Hypothalamus (tissue), 51 donors: ENCODE measurements at places on chromosomes 7 and 10.

GRCh38 chr7:69681181-69681580, 82.9 kb downstream of the AUTS2 start:
- no peak for DNase-seq

GRCh38 chr7:130084037-130084875, 13.9 kb downstream of the KLHDC10 start:
- no peak for DNase-seq

DNA sequence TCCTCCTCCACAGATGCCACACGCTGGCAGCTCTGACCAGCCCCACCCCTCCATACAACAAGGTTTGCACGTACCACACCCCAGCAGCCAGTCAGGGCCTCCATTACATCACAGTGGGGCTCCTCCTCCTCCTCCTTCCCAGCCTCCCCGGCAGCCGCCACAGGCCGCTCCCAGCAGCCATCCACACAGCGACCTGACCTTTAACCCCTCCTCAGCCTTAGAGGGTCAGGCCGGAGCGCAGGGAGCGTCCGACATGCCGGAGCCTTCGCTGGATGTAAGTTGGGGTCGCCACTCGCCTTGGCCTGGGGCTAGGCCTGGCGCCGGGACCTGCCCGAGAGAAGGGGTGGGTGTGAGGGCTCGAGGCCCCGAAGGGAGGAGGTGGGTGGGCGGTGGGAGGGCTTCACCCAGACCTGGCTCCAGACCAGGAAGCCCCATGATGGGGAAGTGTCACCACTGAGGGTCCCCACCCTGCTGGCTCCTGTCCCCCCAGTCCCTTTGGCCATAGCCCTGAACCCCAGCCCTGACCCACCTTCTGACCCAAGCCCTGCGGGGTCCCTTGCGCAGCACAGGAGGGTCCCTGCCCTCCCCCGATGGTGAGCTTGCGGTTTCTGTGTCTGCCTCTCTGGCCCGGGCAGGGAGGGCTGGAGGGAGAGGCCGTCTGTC, 36.2 kb upstream of the PPIF start:
- DNase-seq = no peak

DNA sequence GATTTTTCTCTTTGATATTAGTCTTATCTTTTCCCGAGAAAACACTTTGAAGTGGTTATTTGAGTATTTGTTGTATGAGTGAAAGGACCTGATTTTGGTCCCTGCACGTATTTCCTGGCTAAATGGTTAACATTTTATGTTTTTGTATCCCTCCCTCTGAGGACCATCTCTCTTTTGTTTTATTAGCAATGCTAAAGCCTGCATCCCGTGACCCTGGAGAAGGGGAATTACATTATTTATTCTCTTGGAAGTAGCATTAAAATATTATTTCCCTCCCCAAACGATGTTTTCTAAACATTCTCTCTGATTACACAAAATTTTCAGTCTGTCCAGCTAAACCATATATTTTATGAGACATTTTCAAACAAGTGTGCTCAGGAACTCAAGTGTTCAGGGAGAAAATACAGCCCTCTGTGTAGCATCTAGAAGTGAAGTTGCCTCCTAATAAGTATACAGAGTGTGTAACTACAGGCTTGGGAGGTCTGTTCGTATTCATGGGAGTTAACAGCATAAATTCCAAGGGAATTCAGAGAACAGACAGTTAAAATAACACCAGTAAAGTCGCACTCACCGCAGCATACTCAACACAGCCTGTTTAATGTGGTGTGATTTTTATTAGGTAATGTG, 163.8 kb upstream of the NPVF start:
- no peak for DNase-seq

GRCh38 chr10:78366663-78367411, 333.2 kb downstream of the RPS24 start:
- DNase-seq = no peak

DNA sequence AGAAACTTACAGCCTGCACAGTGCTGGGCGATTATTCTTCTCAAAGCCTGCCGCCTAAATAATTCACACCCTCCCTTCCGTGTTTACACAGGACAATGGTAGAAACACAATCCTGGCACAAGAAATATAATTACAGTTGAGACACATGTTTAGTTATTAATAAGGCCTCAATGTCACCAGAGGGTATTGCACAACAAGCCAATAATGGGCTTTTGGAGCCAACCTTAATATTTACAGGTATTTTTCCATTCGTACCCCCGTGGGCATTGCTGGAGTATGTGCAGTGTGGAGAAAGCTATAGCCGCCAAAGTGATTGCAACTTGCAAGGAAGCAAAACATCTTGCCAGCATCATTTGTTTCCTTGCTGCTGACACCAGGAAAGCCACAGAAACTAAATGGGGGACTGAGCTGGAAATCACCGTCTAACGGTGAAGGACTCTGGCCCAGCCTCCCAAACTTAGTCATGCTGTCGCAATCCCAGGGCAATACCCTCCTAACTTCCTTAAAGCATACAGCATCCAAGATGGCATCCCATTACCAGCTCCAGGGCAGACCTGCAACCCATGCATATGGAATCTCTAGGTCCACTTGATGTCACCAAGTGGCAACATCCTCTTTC, 8.6 kb downstream of the CALN1 start:
- DNase-seq = no peak

- no peak for DNase-seq
These were observed 86.7 kb upstream of the ZNF716 start for GRCh38 chr7:57363321-57363720.

DNA sequence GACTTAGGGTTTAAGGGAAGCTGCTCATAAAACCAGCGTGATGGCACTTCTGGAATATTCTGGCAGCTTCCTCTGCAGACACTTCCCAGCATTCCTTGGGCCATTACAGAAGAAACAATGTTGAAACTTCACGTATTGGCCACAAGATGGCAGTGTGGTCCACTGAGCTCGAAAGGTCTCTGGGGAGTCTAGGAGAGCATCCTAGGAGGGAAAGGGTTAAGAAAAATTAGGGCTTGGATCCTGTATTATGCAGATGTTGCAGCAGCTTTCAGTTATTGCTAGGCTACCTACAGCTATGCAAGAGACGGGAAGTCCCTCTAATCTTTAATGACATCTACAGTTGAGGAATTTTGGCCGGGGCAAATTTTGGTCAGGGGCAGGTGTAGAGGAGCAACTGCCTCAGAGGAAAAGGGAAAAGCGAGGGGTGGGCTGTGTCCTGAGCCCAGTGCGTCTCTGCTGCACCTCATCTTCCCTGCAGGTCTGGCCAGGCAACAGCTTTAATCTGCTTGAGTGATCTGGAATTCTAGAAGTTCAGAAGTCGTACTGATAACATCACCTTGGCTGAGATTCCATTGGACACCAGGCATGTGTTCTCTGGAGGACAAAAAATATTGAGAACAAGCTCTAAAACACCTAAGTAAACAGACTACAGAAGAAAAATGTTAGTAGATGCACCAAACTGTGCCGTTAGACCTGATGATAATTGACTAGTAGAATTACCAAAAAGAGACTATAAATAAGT, 220.8 kb upstream of the PRSS58 start:
- DNase-seq = peak; percentile 14

DNA sequence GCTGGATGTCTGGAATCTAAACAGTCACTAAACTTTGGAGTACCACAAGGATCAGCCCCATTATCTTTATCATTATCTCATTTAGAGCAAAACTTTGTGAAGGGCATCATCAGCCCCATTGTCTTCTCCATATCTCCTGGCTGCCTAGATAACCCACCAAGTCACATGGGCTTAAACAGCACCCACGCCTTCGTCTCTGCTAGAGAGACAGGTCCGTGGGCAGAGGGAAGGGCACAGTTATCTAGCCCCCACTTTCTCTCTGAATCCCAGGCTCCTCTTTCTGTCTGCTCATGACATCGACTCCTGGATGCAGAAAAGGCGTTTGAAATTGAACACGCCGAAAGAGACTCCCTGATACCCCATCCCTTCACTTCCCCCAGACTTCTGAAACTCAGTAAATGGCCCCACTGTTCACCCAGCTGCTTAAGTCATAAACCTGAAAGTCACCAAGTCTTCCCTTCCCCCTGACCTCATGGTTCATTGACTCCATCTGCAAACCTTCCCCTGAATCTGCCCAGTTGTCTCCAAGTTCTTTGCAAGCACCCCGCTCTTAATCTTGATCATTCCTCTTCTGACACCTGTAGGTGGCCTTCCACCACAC, 20.9 kb upstream of the PARD3 start:
- DNase-seq = no peak

DNA sequence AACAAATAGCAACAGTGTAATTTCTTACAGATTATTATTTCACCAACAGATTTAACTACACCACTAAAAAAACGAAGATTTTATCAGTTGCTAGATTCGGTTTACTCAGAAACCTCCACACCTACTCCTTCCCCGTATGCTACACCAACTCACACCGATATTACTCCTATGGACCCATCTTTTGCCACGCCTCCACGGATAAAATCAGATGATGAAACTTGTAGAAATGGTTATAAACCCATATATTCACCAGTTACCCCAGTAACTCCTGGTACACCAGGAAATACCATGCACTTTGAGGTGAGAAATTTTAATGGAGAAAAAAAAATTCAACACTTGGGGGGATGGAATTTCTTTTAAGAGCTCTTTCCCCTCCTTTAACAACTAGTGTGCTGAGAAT, 92.5 kb downstream of the KMT2E start:
- DNase-seq = no peak

GRCh38 chr7:1758028-1758858, 88.2 kb downstream of the ELFN1 start:
- DNase-seq = no peak

DNA sequence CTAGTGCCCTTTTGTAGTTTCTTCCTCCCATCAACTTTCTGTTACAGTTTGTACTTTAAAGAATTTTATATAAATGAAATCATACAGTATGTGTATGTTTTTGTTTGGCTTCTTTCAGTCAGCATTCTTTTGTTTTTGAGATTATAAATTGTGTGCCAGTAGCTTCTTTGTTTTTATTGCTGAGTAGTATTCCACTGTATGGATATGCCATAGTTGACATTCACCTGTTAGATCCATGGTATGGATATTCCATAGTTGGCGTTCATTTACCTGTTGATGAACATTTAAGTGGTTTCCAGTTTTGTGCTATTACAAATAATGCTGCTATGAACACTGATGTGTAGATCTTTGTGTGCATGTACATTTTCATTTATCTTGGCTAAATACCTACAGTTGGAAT, 70.8 kb upstream of the SYPL1 start:
- no peak for DNase-seq

GRCh38 chr10:99484626-99485581, 47.8 kb upstream of the NKX2-3 start:
- DNase-seq = no peak

GRCh38 chr10:116598329-116598728, 7.6 kb downstream of the PNLIPRP1 start:
- no peak for DNase-seq

- no peak for DNase-seq
These were observed 12.0 kb upstream of the ZNF800 start for GRCh38 chr7:127404286-127405072.

- DNase-seq = peak; percentile 3
These were observed 284.3 kb downstream of the SORCS3 start for GRCh38 chr10:104925232-104925851.

DNA sequence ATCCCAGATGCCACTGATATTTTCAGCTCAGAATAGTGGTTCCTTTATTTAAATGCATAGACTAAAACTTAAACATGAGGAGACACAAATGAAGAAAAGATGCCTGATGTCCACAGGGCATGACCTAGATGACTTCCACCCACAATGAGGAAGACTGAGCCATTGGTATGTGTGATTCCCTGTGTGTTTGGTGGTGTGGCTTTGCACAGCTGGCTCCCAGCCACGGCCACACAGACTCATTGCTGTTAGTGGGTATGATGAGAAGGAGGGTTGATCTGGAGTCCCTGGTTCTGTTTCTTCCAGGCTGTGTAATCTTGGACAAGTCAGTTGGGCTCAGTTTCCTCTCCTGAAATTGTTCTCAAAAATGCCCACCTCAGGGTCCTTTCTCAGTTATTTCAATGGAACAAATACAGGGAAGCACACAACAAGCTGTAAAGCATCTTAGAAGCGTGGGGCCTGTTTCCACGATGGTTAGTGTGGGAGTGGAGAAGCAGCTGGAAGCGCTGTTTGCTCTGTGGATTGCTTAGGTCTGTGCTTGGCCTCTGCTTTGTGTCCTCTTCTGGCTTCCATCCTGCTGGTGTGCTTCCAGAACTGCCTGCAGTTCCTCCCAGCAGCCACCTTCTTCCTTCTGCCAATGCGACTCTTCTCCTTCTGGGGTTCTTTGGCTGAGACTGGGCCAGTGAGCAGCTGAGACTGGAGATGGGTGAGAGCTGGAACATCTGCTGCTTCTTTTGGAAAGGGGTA, 303.7 kb downstream of the BMPER start:
- DNase-seq = no peak

GRCh38 chr7:1201916-1202315, 30.8 kb upstream of the UNCX start:
- DNase-seq = no peak

DNA sequence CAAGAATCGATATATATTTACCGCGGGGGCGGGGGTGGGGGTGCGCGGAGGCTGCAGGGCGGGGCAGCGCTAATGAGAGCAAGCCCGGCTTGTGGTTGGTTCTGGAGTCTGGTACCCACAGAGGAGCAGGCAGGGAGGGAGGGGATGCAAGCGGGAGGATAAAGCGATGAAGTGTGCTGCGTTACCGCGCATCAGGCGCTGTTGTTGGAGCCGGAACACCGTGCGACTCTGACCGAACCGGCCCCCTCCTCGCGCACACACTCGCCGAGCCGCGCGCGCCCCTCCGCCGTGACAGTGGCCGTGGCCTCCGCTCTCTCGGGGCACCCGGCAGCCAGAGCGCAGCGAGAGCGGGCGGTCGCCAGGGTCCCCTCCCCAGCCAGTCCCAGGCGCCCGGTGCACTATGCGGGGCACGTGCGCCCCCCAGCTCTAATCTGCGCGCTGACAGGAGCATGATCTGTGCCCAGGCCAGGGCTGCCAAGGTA, at the start of gene HECW1:
Gene HECW1 (plus strand): TSS at position 189 of the 482 bp plus-strand sequence. CDS start 131,259 bp downstream, outside the sequence.
- DNase-seq = peak; percentile 54

DNA sequence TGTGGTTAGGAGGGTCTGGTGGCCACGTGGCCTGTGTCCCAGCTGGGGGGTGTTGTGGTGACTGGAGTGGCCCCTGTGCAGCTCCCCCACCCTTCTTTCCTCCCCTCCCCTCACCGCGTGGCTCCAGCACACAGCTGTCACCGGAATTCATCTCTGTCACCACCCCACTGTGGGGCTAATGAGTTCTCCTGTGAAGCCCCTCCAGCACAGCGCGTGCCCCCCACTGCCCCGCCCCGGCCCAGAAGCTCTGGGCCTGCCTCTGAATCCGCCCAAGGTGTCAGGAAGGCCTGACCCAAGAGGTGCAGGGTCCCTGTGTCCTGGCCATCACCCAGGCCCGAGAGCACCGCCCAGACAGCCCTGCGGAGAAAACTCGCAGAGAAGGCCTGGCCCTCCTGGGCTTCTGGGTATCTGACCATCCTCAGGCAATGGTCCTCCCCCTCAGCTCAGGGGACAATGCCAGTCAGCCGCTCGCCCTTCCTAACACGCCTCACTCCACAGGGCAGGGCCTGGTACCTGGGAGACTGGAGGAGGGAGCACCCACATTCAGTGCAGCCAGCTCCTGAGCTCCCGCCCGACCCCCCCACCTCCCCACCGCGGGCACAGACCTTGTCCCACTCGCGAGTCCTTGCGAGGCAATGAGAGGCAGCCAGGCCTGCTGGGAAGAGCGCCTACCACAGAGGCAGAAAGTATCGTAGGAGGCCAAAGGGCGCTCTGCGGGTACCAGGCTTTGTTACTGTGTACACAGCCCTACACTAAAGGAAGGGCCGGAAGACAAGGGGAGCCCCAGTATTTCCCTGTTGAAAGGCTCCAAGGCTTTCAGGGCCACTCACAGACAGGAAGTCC, 38.2 kb downstream of the GBX1 start:
- no peak for DNase-seq
